ENCODE measurements at places on chromosomes 4 and X.

- no peak for DNase-seq
These were observed 76.8 kb upstream of the CPEB2 start for GRCh38 chr4:14925471-14925870.

GRCh38 chr4:187236209-187236890 lies 512.7 kb upstream of the FAT1 start:
- no peak for DNase-seq

- DNase-seq: no peak
These were observed 65.7 kb upstream of the SLITRK2 start for GRCh38 chrX:145751943-145752342.

GRCh38 chrX:52608961-52609360 lies 45.7 kb downstream of the SSX7 start:
- no peak for DNase-seq

- no peak for DNase-seq
These were observed 231.3 kb upstream of the CXXC4 start for GRCh38 chr4:104726002-104726401.

- no peak for DNase-seq
These were observed 478.4 kb upstream of the ADGRL3 start for GRCh38 chr4:60721685-60722084.

DNA sequence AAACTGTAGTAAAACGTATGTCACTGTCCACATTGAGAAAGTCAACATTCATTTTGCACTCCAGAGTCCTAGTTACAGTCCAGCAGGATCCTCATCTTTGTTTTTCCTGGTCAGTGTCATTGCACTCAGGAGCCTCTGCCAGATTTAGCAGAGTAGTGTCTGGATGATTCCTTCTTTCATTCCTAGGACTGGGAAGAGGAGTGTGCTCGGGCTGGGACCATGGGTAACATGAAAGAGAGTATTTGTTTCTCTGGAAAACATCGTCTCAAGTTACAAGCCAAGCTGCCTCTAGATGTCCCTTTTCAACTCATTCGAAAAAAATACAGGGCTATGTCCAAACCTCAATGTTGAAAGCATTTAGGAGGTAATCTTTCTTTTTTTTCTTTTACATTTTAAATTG lies 69.9 kb upstream of the TNIP3 start:
- DNase-seq: no peak

DNA sequence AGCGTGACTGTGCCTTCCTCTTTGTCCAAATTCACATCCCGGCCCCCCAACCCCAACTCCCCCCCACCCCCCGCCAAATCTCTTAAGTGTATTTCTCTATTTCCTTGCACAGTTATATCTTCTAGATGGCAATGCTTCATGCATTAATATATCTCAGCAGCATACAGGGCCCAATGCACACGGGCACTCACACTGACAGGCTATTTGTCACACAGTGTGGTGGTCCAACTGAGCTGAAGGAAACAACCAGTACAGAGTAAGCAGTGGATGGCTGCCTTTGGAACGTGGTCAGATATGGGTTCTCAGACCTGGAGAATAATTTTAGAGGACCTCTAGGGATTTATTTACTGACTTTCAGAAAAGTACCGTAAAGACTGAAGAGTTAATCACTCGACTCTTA lies 681 bp downstream of the EXOC1 start:
- no peak for DNase-seq

GRCh38 chrX:10048076-10048475 lies 80.9 kb downstream of the CLDN34 start:
- DNase-seq: no peak

- DNase-seq: no peak
These were observed 14.7 kb upstream of the VSIG1 start for GRCh38 chrX:108029928-108030711.

DNA sequence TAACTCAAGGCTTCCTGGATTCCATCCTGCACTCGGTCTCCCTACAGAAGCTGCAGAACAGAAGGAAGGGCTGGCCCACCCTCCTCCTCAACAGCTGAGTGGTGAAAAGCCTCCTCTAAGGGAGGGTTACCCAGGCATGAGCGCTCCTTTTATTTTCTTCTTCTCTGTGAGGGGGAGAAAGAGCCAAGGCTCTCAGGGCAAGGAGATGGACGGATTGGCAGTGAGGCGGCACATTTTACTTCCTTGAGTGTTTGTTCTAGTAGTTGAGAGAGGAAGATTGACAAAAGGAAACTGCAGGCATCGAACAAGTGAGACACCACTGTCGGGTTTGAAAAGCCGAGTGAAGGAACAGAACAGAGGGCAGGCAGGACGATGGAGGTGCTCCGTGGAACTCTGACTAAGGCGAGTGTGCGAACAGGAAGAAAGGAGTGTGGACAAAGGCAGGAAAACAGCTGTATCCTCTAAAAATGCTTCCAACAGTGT lies 38.4 kb upstream of the STS start:
- no peak for DNase-seq

GRCh38 chr4:99894998-99895397 lies 771 bp upstream of the LAMTOR3 start:
- DNase-seq: no peak

DNA sequence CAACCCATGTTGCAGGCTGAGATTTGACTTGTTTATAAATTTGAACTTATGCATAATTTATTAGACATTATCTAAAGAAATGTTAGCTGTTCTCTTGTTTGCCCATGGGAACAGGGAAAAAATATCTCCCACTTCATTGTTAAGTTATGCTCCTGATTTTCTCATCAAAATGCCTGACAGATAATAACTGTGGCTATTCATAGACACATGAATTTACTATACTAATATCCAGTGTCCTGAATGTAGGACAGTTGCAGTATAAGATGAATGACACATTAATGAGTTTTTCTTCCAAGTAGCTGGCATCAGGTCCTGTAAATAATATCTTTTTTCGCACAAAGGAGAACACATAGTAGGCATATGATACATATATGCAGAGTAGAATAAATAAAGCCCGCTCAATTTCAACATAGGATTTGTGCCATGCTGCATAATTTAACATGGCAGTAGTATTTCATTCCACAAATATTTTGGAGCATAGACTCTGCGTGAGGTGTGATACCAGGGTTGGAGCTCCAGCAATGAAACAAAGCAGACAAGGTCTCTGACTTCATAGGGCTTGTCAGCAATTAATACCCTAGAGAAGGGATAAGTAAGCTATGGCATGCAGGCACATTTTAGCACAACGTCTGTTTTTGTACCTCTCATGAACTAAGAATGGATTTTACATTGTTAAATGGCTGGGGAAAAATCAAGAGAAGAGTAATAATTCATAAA lies 40.4 kb upstream of the DDX53 start:
- no peak for DNase-seq

DNA sequence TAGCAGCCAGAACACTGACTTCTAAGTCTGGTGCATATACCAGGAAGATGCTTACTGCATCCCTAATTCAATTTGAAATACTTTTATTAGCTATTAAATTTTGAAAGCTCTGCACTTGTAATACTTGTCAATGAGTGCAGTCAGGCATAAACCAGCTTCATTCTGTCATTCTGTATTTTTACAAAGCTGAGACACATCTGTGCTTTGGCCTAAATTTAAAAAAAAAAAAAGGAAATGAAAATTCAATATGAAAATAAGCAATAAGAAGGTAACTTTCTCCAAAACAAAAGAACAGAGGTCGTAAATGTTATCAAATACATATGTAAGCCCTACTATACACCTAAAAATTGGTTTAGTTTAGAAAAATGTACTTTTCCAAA lies 7.0 kb downstream of the SMIM14 start:
- DNase-seq: no peak

GRCh38 chr4:106371161-106371560 lies 2.6 kb upstream of the GIMD1 start:
- DNase-seq: no peak

GRCh38 chrX:53084043-53084570 lies 1.9 kb downstream of the TSPYL2 start:
- DNase-seq: no peak

GRCh38 chr4:165191814-165192499 lies 15.4 kb upstream of the KLHL2 start:
- no peak for DNase-seq

- DNase-seq: no peak
These were observed 432.7 kb downstream of the ZIC3 start for GRCh38 chrX:137998619-137999018.

DNA sequence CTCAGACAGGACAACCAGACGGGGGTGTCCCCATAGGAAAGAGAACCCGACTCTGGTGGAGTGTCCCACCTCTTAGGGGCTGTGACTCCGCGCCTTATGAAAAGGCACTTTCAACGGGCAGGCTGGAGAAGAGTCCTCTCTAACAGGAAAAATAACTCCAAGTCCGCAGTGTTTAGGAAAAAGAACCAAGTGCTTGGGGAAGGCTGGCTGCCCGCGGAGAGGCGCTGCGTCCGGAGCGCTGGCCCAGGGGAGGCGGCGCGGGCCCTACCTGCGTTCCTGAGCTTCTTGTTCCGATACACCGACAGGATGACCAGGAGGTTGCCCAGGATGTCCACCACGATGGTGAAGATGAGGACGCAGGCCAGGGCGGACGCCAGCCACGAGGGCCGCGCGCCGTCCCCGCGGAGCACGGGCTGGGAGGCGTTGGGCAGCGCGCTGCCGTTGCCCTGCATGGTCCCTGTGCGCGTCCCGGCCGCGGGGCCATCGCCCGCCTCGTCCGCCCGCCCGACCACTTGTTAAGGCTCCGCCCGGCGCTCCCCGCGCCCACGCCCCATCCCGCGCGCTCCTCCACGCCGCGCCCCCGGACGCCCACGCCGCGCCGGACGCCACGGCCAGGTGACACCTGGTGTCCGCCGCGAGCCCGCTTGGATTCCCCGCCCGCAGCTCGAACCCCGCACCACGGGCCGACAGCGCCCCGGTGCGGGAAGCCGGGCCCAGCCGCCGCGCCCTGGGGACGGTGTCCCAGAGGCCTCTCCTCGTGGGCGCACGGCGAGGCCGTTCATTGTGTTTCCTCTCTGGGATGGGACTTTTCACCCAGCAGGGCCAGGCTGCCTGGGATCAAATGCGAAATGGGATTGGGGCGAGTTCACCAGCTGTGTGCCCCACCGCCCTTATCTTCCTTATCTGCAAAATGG lies at the start of gene MTNR1A:
MTNR1A (minus strand) TSS at position 654 of the 914 bp plus-strand sequence; CDS start at position 452, 202 bp downstream.
- no peak for DNase-seq

DNA sequence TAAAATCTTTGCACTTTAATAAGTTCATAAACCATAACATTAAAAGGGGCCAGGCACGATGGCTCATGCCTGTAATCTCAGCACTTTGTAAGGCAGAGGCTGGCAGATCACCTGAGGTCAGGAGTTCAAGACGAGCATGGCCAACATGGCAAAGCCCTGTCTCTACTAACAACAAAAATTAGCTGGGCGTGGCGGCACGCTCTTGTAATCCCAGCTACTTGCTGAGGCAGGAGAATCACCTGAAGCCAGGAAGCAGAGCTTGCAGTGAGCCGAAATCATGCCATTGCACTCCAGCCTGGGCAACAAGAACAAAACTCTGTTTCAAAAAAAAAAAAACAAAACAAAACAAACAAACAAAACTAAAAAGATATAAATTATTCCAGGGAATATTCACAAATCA lies 595.2 kb upstream of the LCORL start:
- DNase-seq: no peak

- no peak for DNase-seq
These were observed 5.7 kb upstream of the IL13RA2 start for GRCh38 chrX:115023139-115023538.

- DNase-seq: no peak
These were observed 82.9 kb upstream of the EXOC1L start for GRCh38 chr4:55736605-55737183.

DNA sequence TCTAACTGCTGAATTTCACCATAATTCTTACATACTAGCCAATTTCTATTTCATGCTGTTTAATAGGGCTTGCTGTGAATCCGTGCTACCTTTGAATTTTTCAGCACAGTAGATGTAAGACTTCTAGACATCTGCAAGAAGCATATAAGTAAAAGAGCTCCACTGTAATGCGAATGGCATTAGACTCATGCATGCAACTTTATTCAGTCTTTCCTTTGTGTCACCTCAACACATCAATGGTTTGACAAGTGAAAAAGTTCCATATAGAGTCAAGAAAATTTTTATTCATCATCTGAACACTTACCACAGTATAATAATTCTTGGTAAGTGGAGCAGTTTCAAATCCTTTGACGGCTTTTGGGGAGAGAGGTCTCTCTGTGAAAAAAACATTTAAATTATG lies 48.9 kb downstream of the ARHGEF6 start:
- DNase-seq: no peak

DNA sequence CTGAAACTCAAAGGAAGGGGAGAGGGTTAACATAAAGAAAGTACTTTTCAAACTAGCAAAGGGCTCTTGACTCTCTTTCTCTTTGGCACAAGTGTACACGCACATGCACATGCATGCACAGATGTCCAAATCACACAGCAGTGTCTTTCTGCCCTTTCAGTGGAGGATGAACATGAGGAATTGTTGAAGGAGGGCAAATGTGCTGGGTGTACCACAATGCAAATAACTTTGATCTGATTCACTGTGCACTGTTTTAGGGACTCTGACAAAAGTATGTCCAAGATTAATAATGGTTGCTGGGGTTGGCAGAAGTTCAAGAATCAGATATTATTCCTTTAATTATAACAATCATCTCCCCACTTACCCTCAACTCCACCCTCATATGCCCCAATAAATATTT lies 93.8 kb downstream of the GPC4 start:
- no peak for DNase-seq

DNA sequence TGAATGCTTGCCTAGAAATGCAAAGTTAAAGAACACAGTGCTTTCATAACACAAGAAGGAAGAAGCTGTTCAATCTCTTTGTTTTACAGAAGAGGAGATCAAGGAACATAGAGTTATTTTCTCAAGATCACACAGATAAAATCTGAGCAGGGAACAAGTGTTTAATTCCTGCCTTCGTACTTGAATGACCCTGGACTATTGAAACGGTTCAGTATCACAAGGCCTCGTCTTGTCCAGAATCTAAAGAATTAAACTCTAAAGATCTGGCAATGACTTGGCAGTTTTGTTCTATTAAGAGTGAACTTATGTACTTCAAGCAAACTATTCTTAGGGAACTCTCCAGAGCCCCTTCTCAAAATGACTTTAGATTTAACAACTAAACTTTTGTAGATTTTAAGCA lies 97.7 kb downstream of the ANXA5 start:
- no peak for DNase-seq

GRCh38 chr4:15148199-15148598 lies 145.9 kb downstream of the CPEB2 start:
- DNase-seq: no peak

DNA sequence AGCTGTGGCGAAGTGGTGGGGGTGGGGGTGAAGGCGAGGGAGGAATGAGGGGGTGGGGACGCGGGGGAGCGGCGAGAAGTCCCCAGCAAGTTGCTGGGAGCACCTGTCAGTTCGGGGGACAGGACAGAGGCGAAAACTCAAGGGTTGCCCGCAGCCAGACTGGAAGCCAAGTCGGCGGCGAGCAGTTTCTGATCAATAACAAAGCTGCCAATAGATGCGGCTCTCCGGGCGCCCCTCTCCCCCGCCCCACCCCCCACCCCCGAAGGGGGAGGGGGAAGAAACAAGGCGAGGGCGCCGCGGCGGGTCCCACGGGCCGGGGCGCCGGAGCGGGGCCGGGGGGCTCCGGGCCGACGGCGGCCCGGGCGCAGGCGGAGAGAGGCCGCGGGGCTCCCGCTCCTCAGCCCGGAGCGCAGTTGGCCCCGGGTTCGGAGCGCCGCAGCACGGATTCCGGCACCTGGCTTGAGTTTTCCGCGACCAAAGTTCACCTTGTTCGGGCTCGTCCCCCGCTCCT lies 379 bp downstream of the PDGFC start:
- DNase-seq: no peak

- no peak for DNase-seq
These were observed 51.4 kb downstream of the CPZ start for GRCh38 chr4:8643986-8644385.

GRCh38 chr4:185500576-185500975 lies 29.0 kb upstream of the CCDC110 start:
- DNase-seq: no peak

- no peak for DNase-seq
These were observed 44.7 kb downstream of the MAGEB17 start for GRCh38 chrX:16212024-16212423.
